Mucosa of descending colon (tissue), 3 donors: ENCODE measurements at places on chromosomes 16 and 17. TPM values are rescaled to one million over a fixed set of nuclear protein-coding genes. Genes with fewer than 3 reads are reported as not detected.
A peak's percentile ranks its signal among the peaks of the same experiment; 100 is the strongest.

DNA sequence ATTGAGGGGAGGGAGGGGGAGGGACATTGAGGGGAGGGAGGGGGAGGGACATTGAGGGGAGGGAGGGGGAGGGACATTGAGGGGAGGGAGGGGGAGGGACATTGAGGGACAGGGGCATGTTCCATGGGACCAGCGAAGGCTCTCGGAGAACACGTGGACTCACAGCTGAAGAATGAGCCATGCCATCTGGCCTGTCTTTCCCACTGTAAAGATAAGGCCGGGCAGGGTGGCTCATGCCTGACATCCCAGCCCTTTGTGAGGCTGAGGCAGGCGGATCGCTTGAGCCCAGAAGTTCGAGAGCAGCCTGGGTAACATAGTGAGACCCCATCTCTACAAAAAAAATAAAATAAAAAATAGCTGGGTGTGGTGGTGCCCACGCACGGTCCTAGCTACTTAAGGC is 32.5 kb downstream of the RPH3AL start:
- peak; percentile 12 for DNase-seq

- no peak for DNase-seq
Observed at GRCh38 chr16:15777533-15778203, 79.2 kb downstream of the MYH11 start.

- DNase-seq: no peak
Observed at GRCh38 chr17:29102046-29102445, 59.1 kb downstream of the PIPOX start.

- DNase-seq: no peak
Observed at GRCh38 chr17:7811251-7811650, 22.8 kb upstream of the KDM6B start.

- no peak for DNase-seq
Observed at GRCh38 chr16:88281858-88282563, 100.7 kb upstream of the ZNF469 start.

DNA sequence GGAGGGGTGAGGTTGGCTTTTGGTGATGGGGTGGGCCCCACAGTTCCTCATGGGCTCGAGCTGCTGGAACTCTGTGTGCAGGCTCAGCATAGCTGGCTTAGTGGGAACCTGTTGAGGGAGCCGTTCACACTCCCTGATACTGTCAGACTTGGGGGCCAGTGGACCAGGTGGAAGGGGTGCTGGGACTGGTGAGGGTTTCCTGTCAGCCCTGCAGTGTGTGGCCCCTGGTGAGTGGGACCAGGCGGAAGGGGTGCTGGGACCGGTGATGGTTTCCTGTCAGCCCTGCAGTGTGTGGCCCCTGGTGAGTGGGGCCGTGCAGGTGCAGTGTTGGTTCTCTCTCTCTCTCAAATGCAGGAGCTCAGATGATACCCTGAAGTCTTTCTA is 45.1 kb upstream of the ZNF750 start:
- peak; percentile 76 for DNase-seq

GRCh38 chr17:48733632-48734328 is 5.2 kb upstream of the HOXB13 start:
- no peak for DNase-seq

- DNase-seq: no peak
Observed at GRCh38 chr17:47636273-47637030, 13.3 kb upstream of the KPNB1 start.

DNA sequence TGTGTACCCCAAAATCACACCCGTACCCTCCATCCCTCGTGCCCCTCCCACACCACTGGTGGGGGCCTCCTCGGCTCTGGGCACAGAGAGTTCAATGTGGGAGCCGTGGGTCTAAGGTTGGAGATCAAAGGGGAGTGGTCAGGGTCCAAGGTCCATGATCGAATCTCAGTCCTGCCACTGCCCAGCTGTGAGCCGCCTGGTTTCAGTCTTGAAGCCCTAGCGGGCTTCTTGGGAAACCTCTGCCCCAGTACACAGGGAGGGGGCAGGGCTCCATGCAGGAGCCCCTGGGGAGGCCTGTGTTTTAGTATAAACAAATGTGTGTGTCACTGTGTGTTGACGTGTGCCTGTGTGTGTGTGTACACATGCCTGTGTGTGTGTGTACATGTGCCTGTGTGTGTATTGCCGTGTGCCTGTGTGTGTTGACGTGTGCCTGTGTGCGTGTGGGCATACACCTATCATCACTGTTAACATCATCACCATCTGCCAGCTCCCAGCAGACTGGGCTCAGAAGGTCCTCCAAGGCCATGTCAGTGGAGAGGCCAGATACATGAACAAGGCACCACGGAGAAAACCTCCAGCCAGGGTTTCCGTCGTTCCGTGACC is 26.5 kb upstream of the ZNF469 start:
- no peak for DNase-seq

- DNase-seq: no peak
Observed at GRCh38 chr16:81652798-81653505, 126.1 kb upstream of the PLCG2 start.

- no peak for DNase-seq
Observed at GRCh38 chr16:11494433-11494832, 92.3 kb downstream of the LITAF start.

- DNase-seq: no peak
Observed at GRCh38 chr17:15516150-15516549, 47.1 kb downstream of the TVP23C start.

DNA sequence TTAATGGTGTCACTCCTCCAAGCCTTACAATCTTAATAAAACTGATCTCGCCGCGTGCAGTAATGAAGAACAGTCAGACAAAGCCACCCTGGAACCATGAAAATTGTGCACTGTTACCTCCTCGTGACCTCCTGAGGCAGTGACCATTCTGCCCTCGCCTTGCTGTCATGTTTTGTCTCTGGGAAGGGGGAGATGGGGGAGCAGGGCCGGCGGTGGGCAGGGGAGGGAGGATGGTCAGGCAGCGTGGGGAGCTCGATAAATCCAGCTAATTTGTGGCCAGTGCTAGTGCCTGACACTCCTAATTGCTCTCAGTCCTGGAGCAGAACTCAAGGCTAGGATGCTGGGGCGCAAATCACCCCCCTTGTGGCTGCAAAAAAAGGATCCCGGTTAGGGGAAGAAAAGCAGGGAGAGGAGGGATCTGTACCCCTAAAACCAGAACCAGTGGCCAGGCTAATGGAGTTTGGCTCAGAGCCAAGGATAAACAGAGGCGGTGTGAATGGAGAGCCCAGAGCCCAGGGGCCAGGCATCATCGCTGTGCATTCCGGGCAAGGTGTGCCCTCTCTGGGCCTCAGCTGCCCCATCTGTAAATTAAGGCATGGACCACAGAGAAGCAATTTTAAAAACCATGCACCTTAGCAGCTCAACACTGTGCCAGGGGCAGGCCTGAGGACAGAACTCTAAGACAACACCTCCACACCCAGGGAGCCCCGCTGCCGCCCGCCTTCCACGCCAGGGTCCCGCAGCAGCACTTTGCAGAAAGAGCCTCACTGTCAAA is 113.3 kb downstream of the ZNF423 start:
- DNase-seq: no peak

GRCh38 chr17:45703806-45704205 is 80.3 kb upstream of the CRHR1 start:
- no peak for DNase-seq

- DNase-seq: peak; percentile 79
Observed at GRCh38 chr17:42578282-42578869, 847 bp upstream of the PSMC3IP start.

DNA sequence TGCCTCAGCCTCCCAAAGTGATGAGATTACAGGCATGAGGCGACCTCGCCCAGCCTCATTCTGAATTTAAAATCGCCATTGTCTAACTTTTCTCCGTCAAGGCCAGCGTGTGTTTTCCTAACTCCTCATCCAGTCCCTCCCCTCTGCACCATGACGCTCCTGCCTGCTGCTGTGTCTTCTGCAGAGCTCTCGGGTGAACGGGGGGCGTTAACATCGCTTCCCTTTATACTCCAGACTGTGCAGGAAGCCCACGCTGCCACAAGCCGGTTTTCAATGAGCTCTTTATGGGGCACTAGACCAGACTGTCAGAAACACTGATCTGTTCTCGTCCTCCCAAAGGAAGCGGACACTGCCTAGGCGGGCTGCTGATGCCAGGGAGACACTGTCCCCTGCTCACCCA is 13.2 kb downstream of the AANAT start:
- no peak for DNase-seq

DNA sequence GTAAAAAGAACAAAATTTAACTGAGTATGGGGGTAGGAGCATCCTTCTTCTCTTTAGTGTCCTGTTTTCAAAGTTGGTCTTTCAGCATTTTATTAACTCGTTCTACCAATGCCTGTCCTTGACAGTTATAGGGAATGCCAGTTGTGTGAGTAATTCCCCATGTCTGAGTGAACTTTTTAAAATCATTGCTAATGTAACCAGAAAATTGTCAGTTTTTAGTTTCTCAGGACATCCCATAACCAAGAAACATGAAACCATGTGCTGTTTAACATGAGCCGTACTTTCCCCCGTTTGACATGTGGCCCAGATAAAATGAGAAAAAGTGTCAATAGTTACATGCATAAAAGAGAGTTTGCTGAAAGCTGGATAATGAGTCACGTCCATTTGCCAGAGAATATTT is 71.4 kb upstream of the ARL4D start:
- no peak for DNase-seq

GRCh38 chr16:52680993-52681392 is 134.1 kb upstream of the TOX3 start:
- no peak for DNase-seq

- no peak for DNase-seq
Observed at GRCh38 chr17:27634776-27635175, 3.8 kb downstream of the LGALS9 start.

- no peak for DNase-seq
Observed at GRCh38 chr17:63735691-63736090, 5.9 kb downstream of the STRADA start.

GRCh38 chr16:58738672-58739296 is 4.7 kb upstream of the GOT2 start:
- no peak for DNase-seq

Gene CDC27
- total RNA-seq: 54.8 TPM

Gene CLUH
- 149 TPM for total RNA-seq

Gene MYL11
- 1.6 TPM for total RNA-seq

Gene IL34
- 1.8 TPM for total RNA-seq

Gene PPY
- total RNA-seq: not detected

Gene HSD17B2
- total RNA-seq: 45.5 TPM

Gene CCL7
- not detected for total RNA-seq
